ENCODE measurements at places on chromosomes 5 and 9. TPM values are rescaled to one million over a fixed set of nuclear protein-coding genes. Genes with fewer than 3 reads are reported as not detected.
A peak's percentile ranks its signal among the peaks of the same experiment; 100 is the strongest.

DNA sequence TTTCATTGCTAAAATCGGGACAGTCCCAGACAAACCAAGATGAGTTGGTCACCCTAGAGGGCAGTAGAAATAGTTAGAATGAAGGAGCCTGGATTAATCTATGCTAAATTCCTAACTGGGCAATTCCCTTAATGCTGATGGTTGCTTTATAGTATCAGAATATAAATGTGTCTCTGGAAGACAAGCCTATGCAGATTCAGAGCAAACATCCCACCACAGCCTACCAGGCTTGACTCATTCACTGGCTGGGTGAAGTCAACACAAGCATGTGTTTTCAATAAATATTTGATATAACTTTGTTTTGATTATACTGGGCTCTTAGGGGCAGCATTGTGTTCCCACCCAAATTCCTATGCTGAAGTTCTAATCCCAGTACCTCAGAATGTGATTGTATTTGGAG, 79.3 kb downstream of the RMI1 start:
- H3K4me1 ChIP-seq: no peaks in the 10 kb centered on the region
- H3K27ac ChIP-seq: no peak overlapping the region
- DNase-seq: no peak
- H3K36me3 ChIP-seq: no peaks in the 10 kb centered on the region
- no peak overlapping the region for H3K4me3 ChIP-seq
- H3K27me3 ChIP-seq: no peaks in the 10 kb centered on the region

DNA sequence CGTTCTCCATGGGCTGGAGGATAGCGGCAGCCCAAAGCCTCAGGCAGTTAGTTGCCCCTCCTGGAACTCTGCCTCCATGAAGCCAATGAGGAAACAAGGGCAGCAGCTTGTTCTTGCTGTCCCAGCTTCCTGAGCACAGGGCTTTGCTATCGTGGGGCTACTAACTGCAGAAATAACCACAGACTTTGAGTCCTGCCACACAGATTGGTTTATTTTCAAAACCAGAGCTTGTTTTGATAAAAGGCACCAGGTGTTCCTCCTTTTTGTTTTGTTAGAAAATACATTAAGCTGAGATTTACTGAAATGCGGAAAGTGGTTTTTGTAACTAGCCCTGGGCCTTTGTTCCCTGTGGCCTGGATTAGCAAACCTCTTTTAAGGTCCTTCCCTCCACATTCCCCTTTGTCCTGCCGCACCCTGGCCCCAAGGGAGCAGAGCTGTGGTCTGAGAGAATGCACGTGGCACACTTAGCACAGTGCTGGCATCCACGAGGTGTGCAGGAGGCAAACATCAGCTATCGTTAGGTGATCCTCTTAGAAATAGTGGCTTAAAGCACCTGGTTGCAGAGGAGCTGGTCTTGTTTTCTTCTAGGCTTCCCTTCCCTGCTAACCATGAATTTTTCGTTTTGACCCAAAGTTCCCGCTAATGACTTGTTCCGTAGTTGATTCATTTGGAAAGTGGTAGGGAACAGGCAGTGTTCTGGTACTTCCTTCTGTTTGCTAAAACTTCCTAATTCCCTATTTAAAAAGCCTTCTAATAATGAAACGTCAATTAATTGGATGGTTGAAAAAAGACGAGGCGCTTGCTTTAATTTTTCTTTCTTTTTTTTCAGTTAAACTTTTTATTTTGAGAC, 21.5 kb downstream of the MVB12B start:
- DNase-seq: no peak
- H3K4me3 ChIP-seq: no peak overlapping the region
- H3K27ac ChIP-seq: peak overlapping the region; percentile 61

GRCh38 chr5:25554077-25554476, 909.3 kb upstream of the CDH10 start:
- no peak overlapping the region for H3K4me3 ChIP-seq
- H3K36me3 ChIP-seq: no peaks in the 10 kb centered on the region
- no peaks in the 10 kb centered on the region for H3K4me1 ChIP-seq
- H3K27me3 ChIP-seq: no peaks in the 10 kb centered on the region
- no peak for DNase-seq

DNA sequence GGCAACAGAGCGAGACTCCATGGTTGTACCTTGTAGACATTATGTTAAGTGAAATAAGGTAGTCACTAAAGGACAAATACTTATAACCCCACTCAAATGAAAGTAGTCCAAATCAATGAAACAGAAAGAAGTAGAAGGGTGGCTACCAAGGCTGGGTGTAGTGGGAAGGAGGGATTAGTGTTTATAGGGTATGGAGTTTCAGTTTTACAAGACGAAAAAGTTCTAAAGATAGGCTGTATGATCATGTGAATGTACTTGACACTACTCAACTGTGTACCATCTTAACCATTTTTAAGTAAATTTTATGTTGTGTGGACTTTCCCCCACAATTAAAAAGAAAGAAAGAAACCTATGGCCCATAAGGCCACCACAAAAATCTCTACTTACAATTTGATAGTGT, 32.2 kb downstream of the ALDH7A1 start:
- H3K4me3 ChIP-seq: no peak overlapping the region
- no peaks in the 10 kb centered on the region for H3K4me1 ChIP-seq
- H3K27me3 ChIP-seq: no peaks in the 10 kb centered on the region
- H3K27ac ChIP-seq: no peak overlapping the region
- no peaks in the 10 kb centered on the region for H3K36me3 ChIP-seq
- DNase-seq: no peak

- no peak overlapping the region for H3K4me3 ChIP-seq
- no peaks in the 10 kb centered on the region for H3K27me3 ChIP-seq
- H3K27ac ChIP-seq: no peak overlapping the region
- DNase-seq: no peak
- H3K36me3 ChIP-seq: no peaks in the 10 kb centered on the region
- no peaks in the 10 kb centered on the region for H3K4me1 ChIP-seq
Observed at GRCh38 chr5:179307931-179308471, 37.3 kb downstream of the ADAMTS2 start.

DNA sequence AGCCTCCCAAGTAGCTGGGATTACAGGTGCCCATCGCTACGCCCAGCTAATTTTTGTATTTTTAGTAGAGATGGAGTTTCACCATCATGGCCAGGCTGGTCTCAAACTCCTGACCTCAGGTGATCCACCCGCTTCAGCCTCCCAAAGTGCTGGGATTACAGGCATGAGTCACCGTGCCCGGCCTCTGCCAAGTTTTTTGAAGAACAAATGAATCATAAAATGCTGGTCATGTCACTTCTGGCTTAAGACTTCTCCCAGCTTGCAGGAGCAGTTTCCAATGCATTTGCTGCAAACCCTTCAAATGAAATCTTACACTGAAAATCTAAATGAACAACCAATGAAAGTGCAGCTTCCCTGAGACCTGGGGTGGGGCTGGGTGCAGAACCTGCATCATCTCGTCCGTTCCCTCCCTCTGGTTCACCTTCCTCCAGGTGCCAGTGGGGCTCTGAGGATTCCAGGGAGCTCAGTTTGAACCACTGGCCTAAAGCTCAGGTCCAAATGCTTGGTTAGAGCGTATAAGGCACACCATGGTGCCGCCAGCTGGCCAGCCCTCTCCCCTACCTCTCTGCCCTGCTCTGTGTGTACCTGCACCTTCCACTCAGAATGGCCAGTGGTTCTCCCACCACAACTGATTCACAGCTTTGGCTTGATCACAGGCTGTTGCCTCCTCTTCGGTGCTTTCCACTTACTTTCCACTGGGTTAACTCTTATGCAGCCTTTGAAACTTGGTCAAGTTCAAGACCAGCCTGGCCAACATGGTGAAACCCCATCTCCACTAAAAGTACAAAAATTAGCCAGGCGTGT, 39.8 kb upstream of the FUBP3 start:
- no peaks in the 10 kb centered on the region for H3K36me3 ChIP-seq
- peaks cover 5% of the 10 kb centered on the region for H3K4me1 ChIP-seq
- no peak for DNase-seq

CHSY3 gene
- total RNA-seq: 1.3 TPM

- peak overlapping the region; percentile 0 for H3K27ac ChIP-seq
- H3K36me3 ChIP-seq: no peaks in the 10 kb centered on the region
- peaks cover 8% of the 10 kb centered on the region for H3K4me1 ChIP-seq
Observed at GRCh38 chr5:100827481-100827889, 75.6 kb downstream of the ST8SIA4 start.

SEMA5A gene
- total RNA-seq: 9.4 TPM

DNA sequence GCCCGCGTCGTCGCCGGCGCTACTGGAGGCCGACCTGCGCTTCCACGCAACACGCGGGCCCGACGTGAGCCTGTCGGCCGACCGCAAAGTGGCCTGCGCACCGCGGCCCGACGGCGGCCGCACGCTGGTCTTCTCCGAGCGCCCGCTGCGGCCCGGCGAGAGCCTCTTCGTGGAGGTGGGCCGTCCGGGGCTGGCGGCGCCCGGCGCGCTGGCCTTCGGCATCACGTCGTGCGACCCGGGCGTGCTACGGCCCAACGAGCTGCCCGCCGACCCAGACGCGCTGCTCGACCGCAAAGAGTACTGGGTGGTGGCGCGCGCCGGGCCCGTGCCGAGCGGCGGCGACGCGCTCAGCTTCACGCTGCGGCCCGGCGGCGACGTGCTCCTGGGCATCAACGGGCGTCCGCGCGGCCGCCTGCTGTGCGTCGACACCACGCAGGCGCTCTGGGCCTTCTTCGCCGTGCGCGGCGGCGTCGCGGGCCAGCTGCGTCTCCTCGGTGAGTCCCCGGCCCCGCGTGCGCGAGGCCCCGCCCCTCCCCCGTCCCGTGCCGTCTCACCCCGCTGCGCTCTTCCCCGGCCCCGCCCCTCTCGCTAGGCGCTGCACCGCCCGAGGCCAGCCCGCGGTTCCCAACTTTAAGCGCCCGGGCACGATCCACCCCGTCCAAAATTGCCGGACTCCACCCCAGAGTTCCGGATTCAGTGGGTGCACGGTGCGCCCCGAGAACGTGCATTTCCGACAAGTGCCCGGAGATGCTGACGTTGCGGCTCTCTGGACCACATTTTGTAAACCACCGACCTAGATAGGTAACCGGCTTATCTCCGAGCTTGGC, 42.8 kb downstream of the NEURL1B start:
- H3K4me3 ChIP-seq: no peak overlapping the region
- H3K4me1 ChIP-seq: peaks cover 68% of the 10 kb centered on the region
- no peak for DNase-seq
- no peak overlapping the region for H3K27ac ChIP-seq

DNA sequence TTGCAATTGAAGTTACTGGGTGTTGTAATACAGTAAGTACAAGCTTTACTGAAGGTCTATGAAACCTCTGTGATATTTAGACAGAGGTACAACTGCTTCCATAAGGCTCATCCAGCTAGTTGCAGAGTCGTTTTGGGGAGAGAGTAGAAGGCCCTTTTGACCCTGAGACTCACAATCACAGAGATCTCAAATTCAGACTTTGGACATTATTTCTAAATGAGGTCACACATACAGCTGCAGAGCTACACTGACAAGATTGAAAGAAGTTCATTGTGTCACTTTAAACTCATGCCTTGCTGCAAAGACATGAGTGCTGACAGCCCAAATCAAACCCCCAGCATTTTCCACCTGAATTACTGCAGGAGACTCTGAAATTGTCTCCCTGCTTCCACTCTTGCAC, 205.9 kb upstream of the TMEM161B start:
- H3K4me1 ChIP-seq: no peaks in the 10 kb centered on the region
- H3K36me3 ChIP-seq: no peaks in the 10 kb centered on the region
- no peak for DNase-seq
- H3K4me3 ChIP-seq: no peak overlapping the region
- no peaks in the 10 kb centered on the region for H3K27me3 ChIP-seq

CTXN3 gene
- total RNA-seq: not detected
